Central memory CD4-positive, alpha-beta T cell (primary cell): ENCODE measurements at places on chromosomes 4 and X.
A peak's percentile ranks its signal among the peaks of the same experiment; 100 is the strongest.

DNA sequence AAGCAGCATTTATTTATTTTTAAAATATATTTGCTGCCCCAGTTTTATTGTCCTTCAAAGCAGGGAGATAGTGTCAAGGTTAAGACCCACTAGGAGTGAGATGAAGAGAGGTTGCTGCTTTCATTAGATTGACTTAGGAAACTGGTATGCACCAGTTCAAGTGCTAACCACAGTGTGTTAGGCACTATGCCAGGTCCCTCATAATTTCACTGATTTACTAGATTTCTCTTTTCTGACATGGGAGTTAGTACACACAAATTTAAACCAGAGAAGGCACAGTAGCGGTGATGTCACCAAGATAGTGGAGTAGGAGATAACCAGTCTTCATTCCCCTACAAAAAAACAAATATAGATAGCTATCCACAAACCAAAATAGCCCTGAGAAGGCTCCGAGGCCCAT is 14.3 kb downstream of the RRAGB start:
- no peak for DNase-seq

DNA sequence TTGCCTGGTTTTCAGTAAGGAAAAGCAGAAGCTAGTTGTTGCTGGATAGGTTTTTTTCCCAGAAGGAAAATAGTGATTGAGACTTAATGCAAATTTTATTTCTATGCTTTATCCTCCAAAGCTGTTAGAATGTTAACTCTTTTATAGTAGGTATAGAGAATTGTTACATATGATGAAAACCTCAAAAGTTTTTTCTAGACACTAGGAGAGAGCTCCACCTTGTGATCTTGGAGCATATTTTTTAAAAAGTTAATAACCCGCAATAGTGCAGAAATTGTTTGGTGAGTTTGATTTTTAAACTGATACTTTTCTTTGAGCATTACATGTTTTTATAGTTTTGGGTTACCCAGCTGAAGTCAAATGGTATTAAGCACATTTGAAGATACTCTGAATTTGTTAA is 56.5 kb downstream of the STAG2 start:
- peak; percentile 3 for DNase-seq

DNA sequence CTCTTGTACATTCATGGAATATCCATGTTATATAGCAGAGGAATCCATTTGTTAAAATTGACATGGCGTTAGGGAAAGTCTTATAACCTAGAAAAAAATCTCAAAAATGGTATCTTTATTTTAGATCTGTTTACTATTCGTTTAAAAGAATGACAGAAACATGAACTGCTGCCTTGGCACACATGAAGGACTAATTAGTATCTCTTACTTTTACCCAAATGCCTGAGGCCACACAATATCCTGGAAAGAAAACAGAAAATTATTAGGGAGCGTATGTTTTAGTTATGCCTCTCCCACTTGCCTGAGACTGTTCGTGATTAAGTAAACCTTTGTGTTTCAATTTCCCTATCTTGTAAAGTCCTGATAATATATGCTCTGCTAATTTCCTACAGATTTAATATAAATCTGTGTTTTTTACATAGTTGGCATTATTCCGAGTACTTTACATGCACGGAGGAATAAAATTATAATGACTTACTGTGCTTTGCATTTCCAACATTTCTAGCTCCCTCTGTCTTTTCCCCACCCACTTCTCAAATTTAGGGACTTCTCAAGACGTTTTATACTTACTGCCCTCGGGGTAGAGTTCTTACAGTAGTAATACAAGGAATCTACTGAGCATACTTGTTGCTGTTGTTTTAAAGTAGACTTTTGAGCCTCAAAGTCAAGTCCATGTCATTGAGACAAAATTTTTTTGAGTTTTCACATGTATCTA is 147.3 kb downstream of the VEGFC start:
- DNase-seq, result no peak

- DNase-seq, result no peak
These were observed 447.1 kb downstream of the AFF2 start for GRCh38 chrX:148947399-148947975.

- no peak for DNase-seq
These were observed 213.8 kb upstream of the FGF13 start for GRCh38 chrX:138925330-138925729.

- DNase-seq, result no peak
These were observed 3.9 kb downstream of the SPON2 start for GRCh38 chr4:1168191-1169101.

DNA sequence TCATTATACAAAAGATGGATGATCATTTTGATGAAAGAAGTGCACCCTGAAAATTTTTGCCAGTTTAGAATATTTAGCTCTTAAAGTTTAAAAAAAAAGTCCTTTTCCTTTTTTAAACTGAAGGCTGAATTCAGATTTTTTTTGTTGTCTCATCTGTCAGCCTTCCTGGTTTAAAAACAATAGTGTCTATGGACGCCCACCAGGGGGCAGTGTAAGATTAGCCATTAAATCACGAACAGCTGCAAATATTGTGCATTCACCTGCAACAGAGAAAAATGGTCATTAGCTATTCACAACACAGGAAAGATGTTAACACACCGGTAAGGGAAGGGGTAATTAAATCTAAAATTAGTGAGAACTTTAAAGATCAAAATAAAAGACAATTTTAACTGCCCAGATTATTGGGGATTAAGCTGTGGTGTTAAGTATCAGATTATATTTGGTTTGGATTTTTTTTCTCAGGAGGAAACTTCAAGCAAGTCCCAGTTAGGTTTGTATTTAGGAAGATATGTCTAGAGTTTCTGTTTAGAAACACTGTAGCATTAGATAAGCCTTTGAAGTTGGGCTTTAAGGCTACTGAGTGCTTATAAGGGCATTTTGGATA is 4.4 kb upstream of the CXorf38 start:
- peak; percentile 73 for DNase-seq

GRCh38 chr4:83212041-83212851 is 72.4 kb downstream of the COQ2 start:
- DNase-seq, result peak; percentile 89

GRCh38 chr4:120873554-120873953 is 49.0 kb downstream of the PRDM5 start:
- no peak for DNase-seq

DNA sequence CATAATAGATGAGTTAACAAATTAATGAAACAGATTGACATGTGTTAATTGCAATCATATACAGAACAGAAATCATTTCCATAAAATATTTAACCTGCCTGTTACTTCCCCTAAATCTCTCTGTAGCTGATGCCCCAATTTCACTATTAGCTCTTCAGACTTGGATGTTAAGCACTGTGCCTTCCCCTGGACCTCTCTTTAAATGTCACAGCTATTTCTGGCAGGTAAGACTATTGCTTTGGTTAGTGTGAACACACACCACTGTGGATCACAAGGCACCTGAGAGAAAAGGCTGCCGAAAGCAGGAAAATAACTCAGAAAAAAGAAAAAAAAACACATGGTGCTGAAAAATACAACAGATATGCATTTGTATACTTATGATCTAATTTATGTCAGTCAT is 91.3 kb downstream of the SNCA start:
- DNase-seq, result no peak

- no peak for DNase-seq
These were observed 95.7 kb upstream of the MAOA start for GRCh38 chrX:43560247-43560946.

GRCh38 chr4:183229397-183229796 is 90.7 kb downstream of the CLDN22 start:
- DNase-seq, result no peak

DNA sequence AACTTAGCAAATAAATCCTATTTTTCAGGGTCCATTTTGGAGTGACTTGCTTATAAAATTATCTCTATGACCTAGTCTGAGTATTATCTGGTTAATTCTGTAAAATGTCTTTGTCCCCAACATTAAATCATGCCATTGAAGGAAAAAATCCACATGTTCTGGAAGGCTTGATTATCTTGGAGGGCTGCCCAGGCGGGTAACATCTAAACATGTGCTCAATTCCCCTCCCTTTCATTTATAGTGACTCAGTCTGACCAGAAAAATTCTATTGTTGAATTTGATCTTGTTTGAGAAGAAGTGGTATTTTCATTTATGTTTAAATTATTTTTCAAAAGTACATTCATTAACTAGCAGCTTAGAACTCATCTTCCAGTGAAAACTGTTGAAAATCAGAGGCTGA is 55.4 kb upstream of the SLC10A7 start:
- DNase-seq, result no peak

DNA sequence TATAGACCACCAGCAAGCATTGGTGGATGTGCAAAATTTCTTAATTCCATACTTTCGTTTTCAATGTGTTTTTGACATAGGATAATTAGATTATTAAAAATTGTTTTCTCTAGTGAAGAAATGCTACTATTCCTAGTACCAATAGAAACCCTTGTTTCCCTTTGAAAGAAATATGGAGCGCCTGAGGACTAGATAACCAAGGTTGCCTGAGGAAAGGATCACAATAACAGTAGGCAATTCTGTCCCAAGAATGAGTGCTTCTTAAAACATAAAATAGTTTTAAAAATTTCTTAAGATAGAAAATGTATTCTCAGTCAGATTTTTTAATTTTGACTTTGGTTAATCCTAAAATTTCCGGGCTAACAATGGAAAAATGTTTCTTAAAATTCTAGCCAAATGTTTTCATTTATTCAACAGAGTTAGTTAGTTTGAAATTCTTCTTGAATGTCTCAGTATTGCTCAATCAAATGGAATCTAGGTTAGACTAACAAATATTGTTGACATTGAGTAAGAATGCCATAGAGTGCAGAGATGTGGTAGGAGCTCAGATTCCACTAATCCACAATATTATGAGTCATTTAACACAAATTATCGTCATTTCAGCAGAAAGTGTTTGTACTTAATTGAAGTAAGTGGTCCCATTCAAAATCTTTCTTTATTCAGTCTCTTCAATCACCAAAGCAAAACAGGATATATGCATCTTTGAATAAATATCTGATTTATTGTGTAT is 666.0 kb downstream of the GRID2 start:
- no peak for DNase-seq

GRCh38 chr4:2886622-2887021 is 43.0 kb downstream of the ADD1 start:
- DNase-seq, result no peak

- DNase-seq, result no peak
These were observed 39.6 kb downstream of the PTCHD1 start for GRCh38 chrX:23374291-23374690.

DNA sequence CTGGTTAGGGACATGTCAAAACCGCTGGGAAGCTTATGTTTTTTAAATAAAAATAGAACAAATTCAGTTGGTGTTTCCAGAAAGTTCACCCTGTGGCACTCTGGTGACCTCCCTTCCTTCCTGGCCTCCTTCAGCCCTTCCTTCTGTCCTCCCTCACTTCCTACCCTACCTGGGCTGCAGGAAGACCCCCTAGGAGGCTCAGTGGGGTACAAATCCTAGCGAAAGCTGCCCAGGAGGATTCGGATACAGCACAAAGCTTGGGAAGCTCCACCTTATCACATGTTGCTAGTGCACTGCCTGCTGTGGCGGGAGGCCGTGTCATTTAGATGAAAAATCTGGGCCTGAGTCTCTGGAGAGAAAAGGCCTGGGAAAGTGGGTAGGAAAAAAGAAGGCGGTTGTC is 60.5 kb downstream of the FHDC1 start:
- no peak for DNase-seq

GRCh38 chr4:65789341-65789740 is 119.1 kb upstream of the EPHA5 start:
- no peak for DNase-seq

DNA sequence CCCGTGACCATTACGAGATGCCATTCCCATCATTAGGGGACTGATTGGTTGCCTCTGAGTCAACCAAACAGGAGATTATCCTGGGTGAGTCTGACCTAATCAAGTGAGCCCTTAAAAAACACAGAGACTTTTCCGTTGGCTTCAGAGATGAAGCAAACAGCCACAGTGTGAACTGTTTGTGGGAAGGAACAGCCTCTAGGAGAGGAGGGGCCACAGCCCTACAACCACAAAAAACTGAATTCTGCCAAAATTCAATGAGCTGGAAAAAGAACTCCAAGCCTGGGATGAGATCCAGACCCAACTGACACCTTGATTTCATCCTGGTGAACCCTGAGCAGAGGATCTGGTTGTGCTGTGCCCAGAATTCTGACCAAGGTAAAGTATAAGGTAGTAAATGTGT is 31.3 kb upstream of the TBL1X start:
- DNase-seq, result no peak

- DNase-seq, result no peak
These were observed 66.1 kb downstream of the MAGEA10 start for GRCh38 chrX:152072236-152072635.

- no peak for DNase-seq
These were observed 425.6 kb downstream of the IL1RAPL1 start for GRCh38 chrX:29012867-29013266.

DNA sequence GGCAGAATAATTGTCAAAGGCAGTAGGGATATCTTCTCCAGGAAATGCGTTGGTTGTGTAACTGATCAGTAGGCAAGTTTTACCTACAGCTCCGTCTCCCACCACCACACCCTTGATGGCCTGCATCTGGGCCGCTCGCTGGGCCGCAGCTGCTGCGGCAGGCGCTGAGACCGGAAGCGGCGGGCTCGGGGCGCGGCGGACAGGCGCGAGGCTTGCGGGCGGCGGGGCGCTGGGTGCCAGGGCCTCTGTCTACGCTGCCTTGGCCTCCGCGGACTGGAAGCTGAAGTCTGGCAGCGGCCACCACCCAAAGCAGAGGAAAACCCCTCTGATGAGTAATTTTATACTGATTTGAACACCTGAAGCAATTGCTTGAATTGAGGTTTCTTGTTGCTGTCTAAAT is 124.2 kb upstream of the ZIC3 start:
- DNase-seq, result no peak

- peak; percentile 14 for DNase-seq
These were observed 9.4 kb downstream of the UVSSA start for GRCh38 chr4:1356181-1356998.

- DNase-seq, result no peak
These were observed 35.2 kb upstream of the PHEX start for GRCh38 chrX:21996872-21997455.

GRCh38 chrX:107750861-107751445 is 24.6 kb downstream of the TSC22D3 start:
- DNase-seq, result no peak

GRCh38 chr4:86006057-86006456 is 353.8 kb downstream of the MAPK10 start:
- no peak for DNase-seq

DNA sequence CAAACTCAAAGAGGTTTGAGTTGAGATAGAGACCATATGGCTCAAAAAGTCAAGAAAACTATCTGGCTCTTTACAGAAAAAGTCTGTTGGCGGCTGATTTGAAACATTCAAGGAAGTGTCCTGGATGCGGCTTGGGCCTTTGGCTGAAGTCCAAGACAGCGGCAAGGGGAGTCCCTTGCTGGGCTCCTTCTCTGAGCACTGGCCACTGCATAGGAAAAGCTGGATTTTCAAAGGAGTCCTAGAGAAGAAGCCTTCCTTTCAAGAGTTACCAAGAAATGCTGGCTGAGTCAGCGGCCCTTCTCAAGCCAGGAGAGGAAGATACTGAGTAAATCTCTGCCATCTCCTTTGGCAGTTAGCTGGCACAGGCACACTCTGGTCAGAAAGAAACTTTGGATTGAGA is 12.1 kb downstream of the APLN start:
- DNase-seq, result no peak

DNA sequence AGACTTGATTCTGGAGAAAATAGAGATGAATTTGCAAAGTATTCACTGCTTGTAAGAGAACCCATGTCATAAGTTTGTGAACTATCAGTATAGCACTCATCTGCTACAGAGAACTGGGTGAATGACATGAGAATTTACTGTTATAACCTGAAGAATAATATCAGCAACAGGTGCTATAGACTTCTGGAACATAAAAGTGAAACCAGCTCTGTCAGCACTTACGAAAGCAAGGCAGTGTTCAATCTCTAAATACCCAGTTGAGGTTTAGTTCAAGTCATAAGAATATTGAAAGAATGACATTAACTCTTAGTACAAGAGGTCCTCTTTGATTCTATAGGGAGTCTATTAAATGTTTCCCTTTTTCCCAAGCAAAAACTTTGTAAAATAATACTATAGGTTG is 232.9 kb upstream of the ANKRD50 start:
- no peak for DNase-seq
